ENCODE measurements at places on chromosomes 3 and 15. TPM values are rescaled to one million over a fixed set of nuclear protein-coding genes. Genes with fewer than 3 reads are reported as not detected.

The TMIE gene
- 1.2 TPM for polyA plus RNA-seq

The TIMMDC1 gene
- polyA plus RNA-seq: 75.2 TPM

The CCRL2 gene
- 2.2 TPM for polyA plus RNA-seq

The CCDC9B gene
- polyA plus RNA-seq: not detected

The SPESP1 gene
- polyA plus RNA-seq: 0.33 TPM

The ITIH3 gene
- 1.5 TPM for polyA plus RNA-seq

The SKOR1 gene
- polyA plus RNA-seq: not detected

The GOLGA6L7 gene
- polyA plus RNA-seq: not detected

The GOLGA8J gene
- polyA plus RNA-seq: not detected

The TRIM42 gene
- not detected for polyA plus RNA-seq

The UBE2E2 gene
- 1.5 TPM for polyA plus RNA-seq

The IGF1R gene
- 2.0 TPM for polyA plus RNA-seq

The C3orf70 gene
- polyA plus RNA-seq: not detected

The MFN1 gene
- 10.8 TPM for polyA plus RNA-seq

The ALDH1A2 gene
- polyA plus RNA-seq: not detected
